ENCODE measurements at places on chromosomes 2 and 18.

DNA sequence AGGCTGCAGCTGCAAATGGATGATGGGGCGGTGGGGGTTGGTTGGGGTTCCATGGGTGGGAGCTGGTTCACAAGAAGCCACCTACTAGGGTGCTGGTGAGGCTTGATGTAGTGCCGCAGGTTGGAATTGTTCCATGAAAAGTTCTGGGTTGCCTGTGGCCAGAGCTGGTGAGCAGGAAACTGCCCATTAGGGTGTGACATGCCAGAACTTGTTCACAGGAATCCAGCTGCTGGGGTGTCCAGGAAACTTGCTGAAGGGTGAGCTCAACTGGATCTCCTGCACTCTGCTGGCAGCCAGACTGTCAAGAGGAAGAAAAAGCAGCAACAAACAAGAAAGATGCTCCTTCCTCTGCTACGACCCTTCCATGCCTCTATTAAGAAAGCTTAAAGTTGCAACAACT lies 48.8 kb downstream of the MAP3K20 start:
- DNase-seq, result no peak

DNA sequence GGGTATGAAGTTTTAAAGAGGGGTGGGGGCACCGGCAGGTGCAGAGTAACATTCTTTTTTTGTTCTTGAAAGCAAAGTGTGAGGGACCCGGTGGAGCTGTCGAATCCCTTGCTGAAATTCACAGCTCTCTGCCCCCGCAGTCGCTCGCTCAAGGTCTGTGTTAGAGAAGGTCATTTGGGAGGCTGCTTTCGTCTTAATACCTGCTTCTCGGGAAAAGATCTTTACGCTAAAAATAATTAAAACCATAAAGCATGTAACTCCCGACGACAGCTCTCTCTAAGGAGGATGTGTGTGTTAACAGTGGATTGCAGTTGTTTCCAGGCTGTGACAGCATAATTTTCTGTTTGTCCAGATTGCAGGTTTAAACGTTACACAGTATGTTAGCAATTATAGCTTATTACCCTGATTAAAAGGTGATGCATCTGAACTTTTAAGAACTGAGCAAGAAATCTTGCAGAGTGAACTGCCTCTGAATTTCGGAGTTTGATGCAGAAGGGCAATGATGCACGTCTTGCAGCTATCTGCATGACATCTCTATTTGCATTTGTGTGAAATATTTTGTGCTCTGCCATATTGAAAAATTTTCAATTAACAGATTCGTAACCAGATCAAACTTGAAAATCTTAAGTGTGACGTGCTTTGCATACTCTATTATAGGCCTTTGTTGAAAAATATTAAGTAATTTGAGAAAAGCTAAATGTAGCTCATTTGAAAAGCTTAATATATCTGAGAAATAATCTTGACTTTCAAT lies 954 bp downstream of the RAPGEF4 start:
- no peak for DNase-seq

DNA sequence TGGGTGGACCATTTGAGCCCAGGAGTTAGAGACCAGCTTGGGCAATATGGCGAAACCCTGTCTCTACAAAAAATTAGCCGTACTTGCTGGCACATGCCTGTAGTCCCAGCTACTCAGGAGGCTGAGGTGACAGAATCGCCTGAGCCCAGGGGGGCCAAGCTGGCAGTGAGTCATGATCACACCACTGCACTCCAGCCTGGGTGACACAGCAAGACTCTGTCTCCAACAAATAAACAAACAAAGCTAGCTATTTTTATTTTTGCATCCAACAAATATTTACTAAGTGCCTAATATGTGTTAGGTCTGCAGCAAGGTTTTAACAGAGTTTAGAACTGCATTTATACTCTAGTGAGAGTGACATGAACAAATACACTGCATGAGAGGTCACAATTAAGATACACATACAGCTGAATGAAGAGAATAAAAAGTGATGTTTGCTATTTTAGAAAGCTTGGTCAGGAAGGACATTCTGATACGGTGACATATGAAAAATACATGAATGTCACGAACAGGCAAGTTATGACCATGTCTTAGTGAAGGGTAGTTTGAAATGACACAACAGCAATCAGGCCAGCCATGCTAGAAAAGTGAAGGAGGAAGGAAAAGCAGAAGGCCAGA lies 83.2 kb upstream of the FRZB start:
- DNase-seq, result no peak

DNA sequence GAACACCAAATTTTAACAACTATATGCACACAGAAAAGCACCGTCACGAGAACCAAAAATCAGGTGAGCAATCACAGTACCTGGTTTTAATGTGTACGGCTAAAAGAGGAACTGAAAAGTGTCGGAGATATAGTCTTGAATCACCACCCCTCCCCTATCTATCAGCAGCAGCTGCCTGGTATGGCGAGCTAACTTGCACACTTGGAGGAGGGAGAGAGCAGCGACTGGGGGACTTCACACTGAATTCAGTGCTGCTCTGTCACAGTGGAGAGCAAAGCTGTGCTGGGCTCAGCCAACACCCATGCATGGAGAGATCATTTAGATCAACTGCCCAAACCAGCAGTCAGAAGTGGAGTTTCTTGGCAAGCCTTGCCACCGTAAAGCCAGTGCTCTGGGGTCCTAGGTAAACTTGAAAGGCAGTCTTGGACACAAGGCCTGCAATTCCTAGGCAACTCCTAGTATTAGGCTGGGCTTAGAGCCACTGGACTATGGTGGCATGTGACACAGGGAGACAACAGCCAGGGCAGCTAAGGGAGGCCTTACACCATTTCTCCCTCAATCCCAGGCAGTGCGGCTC lies 89.2 kb upstream of the CD226 start:
- no peak for DNase-seq

DNA sequence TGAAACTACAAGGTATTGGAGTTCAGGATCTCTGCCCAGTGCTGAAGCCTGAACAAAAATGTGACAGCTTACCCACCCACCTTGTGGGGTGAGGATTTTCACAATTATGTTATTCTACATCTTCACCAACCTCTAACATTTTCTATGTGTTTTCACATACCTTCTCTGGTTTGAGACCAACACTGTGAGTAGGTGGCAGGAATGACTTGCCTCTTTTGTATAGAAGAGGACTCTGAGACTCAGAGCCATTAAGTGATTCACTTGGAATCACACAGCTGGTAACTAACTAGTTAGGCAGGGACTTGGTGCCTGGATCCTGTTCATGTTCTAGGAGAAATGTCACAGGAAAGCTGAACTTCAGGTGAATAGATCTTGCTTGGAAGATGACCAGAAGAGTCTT lies 14.8 kb upstream of the SRBD1 start:
- DNase-seq, result no peak

- DNase-seq, result no peak
These were observed 10.9 kb downstream of the STARD7 start for GRCh38 chr2:96197546-96198255.

DNA sequence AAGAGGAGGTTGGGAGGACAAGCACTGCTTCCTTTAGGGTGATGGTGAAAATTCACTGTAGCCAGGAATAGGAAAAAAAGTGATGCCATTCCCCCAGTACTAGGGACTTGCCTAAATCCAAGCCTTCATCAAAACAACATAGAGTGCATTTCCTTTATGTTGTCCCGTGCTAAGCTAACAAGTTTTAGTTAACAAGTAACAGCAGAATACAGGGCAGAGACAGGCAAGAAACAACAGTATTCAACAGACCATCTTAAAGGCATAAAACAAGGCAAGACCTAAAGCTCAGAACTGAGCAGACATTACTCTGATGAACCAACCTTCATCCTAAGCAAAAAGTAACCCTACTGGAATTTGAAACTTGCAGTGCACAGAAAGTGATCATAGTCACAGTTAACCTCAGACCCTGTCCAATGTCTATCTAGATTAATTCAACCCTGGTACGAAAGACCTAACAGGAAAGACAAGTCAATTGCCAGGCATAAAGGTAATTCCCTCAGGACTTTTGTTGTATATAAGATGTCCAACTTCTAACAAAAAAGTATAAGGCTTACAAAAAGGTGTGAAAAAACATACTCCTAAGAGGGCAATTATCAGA lies 34.4 kb upstream of the GALNT1 start:
- DNase-seq, result no peak

DNA sequence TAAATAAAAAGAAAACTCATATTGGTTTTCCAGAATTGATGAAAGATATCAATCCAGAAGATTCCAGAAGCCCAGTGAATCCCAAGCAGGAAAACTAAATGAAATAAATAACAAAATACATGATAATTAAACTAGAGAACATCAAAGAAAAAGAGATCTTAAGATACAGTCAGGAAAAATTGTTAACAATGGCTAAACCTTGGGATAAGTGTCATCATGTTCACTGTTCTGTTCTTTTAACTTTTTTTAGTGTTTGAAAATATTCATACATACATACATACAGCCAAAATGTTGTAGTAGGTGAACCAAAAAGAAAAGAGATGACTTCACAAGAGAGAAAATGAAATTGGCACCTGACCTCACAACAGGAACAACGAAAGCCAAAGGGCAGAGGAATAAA lies 72.2 kb upstream of the MYCN start:
- DNase-seq, result no peak

- no peak for DNase-seq
These were observed 15.5 kb upstream of the DUSP19 start for GRCh38 chr2:183063083-183063482.

DNA sequence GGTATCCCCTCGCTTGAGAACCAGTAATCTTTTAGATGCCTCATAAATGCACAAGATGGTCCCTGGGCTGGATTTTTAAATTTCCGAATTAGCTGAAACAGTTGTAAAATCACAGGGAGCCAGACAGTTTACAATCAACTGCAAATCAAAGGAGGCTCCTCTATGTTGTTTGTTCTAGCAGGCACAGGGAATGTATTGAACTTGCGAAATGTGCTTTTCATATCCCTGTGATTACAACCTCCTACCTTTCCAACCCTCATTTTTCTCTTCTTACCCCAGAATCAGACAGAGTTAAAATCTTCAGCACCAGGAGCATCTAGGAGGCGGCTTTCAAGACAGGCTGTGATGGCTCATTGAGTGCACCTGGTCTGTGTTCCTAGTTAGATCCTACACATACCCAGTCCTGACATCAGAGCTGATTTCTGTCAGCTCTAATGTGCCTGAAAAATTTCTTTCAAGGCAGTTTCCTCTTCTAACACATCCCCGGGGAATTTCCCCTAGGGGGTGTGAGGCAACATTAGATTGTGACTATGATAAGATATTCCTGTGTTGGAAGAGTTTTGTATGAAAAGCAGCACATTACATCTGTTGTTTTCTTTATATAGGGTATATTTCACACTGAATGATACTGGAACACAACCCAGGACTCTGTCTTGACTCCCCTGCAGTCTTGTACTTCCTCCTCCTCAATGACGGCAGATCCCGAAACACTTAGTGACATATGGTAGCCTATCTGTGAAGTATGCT lies 17.9 kb upstream of the CAVIN2 start:
- no peak for DNase-seq

GRCh38 chr2:234291765-234292204 lies 205.1 kb downstream of the ARL4C start:
- no peak for DNase-seq

DNA sequence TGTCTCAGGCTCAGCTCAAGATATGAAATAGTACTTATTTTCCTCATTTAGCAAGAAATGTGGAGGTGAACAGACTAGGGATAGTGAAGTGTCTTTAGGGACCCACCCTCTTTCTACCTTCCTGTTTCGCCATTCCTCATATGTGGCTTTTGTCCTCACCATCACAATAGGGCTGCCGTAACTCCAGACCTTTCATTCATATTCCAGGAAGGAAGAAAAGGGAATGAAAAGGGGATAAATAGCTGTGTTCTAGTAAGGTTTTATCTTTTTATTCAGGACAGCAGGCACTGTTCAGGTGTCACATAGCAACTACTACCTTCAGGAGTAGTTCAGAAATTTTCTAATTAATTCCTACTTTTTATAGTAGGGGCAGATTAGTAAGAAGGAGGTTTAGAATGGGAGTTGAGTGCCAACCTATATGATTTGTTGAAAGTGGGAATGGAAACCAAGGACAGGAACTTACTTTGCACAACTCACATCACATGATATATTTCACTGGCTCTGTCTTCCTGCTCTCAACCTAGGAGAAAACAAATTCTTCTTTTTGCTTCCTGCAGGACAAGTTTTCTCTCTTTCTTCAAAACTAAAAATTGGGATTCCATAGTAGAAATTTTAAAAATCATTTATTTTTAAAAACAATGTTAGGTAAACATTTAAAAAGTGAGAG lies 36.0 kb upstream of the HDAC4 start:
- DNase-seq, result no peak

DNA sequence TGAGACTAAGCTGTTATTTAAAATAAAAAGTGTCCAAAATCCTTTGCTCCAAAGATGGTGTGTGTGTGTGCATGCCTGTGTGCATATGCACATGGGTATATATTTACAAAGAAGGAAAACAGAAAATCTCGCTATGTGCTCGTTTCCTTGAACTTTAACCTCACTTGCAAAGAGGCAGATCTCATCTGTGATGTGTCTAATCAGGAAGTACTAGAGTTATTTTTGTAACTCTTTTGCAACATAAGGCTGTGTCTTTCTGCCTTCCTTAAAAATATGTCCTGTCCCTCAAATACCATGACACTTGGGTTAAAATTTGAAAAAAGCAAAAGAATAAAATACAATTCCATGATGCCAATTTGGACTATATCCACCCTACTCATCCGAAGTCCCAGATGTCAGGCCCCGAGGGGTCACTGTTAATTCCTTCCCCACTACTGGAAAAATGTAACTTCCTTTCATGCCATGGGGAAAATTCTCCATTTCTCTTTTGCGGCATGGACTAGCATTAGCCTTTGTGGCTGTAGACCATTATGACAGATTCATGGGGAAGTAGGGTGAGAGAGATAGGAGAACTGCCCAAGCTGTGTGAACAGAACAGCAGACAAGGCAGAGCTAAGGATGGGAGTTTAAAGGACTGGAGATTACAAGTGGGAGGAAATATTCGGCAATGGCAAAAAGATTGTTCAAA lies 191.3 kb downstream of the MYO1B start:
- DNase-seq, result no peak

GRCh38 chr2:88765154-88765888 lies 73.8 kb downstream of the RPIA start:
- no peak for DNase-seq

DNA sequence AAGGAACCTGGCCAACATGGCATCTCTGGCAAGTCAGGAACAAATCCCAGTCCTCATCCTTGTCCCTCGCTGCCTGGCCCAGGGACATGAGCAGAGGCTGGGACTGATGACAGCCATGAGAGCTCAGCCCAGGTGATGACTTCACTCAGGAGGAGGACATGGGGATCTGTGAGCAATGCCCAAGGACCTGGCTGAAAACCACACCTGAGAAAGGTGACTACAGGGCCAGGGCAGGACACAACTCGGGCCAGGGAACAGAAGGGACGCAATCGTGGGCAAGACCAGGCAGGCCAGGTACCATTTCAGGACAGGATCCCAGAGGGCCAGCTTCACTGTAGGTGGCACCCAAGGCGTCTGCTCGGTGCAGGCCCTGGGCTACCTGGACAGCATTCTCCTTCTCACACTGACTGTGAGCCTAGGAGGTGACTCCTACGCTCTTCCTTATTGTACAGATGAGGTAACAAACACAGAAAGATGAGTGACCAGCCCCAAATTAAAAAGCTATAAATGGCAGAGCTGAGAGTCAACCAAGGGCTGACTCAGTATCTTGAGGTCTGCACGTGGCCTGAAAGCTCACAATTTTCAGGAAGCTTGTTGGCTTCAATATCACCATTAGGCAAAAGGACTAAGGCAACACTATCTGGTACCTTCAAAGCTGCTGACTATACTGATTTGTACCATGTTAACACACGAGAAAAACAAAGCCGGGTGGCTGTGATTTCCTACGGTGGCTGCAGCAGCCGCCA lies 141.1 kb downstream of the EIPR1 start:
- no peak for DNase-seq

GRCh38 chr18:75185460-75185859 lies 23.5 kb downstream of the PTGR3 start:
- no peak for DNase-seq

GRCh38 chr2:182031956-182032355 lies 46.3 kb downstream of the PPP1R1C start:
- no peak for DNase-seq

Data from coronary artery (tissue), 2 donors.